ENCODE measurements at places on chromosomes 16 and 17.

DNA sequence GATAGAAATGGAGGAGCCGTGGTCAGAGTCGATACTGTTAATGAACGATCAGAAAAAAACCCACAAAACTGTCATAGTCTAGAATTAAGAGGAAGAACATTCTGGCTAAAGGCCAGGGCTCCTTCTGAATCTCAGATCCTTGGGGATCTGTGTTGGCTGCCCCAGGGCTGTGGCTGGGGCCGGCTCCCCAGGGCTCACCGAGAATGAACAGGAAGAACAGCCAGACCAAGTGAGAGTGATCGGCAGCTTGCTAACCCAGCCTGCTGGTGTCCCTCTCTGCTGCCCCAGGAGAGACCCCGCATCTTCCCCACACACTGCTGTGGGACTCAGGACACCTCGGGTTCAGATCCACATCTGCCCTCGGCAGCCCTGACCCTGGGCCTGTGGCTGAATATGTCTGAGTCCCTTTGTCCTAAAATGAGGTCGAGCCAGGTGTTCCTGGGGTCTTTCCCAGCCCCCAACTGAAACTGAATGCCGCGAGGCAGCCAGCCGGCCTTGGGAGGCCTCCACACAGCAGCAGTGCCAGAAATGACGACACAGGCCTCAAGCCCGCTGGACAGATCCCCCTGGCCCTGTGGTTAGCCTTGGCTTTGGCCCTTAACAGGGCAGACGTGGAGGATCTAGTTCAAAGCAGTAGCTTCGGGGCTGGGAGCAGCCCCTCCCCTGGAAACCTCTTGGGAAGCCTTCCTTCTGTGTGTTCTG lies 23.9 kb upstream of the CLEC18A start:
- no peak for DNase-seq

DNA sequence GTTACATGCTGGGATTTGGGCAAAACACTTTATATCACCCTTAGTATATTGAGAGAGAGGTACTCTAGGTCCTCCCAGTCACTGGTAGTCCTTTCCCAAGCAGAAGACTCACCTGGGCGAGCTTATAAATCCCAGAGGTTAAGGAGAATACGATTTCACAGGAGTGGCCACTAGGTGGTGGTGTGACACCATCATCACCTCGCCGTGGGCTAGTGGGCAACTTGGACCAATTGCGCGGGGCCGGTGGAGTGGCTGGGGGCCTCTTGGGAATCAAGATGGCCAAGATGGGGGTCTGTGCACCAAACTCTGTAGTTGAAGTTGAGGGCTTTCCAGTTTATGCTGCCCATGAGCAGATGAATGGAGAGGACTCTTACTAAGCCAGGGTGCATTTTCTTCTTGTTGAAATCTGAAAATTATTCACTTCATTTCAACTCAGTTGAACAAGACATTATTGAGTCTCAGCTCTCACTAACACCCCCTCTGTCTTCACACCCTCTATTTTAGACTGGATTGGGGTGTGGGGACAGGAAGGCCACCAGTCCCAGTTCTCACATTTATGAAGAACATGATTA lies 38.2 kb upstream of the PIRT start:
- no peak for DNase-seq

- no peak for DNase-seq
These were observed 1.2 kb upstream of the GPT2 start for GRCh38 chr16:46882940-46883307.

- DNase-seq, result no peak
These were observed 43.1 kb downstream of the ABAT start for GRCh38 chr16:8717469-8717868.

- DNase-seq, result no peak
These were observed 180.1 kb downstream of the PARN start for GRCh38 chr16:14449790-14450480.

- DNase-seq, result no peak
These were observed 429.8 kb downstream of the MAF start for GRCh38 chr16:79170555-79171246.

DNA sequence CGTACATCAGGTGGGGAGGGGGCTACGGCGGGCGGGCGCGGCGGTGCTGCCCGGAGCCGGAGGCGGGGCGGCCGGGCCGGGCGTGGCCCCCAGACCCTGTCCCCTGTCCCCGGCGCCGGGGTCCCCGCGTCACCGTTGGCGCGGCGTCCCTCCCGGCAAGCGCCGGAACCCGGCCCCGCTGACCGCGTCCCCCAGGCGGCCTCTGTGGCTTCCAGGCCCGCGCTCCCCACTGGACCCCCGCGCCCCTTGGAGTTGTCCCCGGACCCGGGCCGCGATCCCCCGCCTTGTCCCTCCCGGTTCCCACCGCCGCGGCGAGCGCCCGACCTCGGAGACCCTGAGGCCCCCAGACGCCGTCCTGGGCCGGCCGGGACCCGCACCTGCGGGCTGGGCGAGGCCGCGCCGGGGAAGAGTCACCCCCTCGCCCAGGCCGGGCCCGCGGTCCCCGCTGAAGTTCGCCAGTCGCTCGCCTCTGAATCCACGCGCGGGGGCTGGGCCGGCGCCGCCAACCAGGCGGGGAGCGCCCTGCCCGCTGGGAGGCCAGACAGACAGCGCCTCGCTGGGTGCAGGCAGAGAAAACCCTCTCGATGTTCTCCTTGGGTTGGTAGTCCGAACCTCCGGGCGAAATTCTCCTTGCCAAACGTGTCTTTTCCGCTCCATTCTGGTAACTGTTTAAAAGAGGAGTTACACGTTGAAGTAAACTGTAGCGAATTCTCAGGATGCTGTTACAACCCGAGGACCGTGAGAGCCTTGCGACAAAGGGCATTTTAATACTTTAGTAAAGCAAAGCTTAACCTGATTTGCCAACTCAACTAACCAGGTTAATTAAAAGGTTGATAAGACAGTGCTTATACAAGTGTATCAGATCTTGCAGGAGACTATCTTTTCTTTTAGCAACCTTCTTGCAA lies 761 bp downstream of the GAN start:
- DNase-seq, result no peak

DNA sequence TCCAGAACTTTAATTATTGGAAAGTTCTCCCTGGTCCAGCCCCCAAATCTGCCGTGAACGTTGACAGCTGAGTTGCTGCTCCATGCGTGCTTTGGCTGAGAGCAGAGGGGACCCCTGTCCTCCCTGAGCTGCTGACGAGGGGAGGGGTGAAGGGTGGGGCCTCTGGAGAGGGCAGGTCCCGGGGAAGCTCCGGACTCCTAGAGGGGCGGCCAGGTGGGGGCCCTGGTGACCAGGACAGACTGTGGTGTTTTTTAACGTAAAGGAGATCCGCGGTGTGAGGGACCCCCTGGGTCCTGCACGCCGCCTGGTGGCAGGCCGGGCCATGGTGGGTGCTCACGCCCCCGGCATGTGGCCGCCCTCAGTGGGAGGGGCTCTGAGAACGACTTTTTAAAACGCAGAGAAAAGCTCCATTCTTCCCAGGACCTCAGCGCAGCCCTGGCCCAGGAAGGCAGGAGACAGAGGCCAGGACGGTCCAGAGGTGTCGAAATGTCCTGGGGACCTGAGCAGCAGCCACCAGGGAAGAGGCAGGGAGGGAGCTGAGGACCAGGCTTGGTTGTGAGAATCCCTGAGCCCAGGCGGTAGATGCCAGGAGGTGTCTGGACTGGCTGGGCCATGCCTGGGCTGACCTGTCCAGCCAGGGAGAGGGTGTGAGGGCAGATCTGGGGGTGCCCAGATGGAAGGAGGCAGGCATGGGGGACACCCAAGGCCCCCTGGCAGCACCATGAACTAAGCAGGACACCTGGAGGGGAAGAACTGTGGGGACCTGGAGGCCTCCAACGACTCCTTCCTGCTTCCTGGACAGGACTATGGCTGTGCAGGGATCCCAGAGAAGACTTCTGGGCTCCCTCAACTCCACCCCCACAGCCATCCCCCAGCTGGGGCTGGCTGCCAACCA lies at the start of gene MC1R:
Gene MC1R (plus strand): TSS at position 410 of the 895 bp plus-strand sequence. CDS start 397 bp downstream, at position 807.
- no peak for DNase-seq

- peak; percentile 35 for DNase-seq
These were observed 20.7 kb upstream of the CCL5 start for GRCh38 chr17:35900708-35901480.

GRCh38 chr17:51091635-51092034 lies 29.0 kb downstream of the SPAG9 start:
- DNase-seq, result no peak

- peak; percentile 24 for DNase-seq
These were observed 84.0 kb upstream of the DNAH17 start for GRCh38 chr17:78661093-78661770.

GRCh38 chr17:28724500-28725165 lies 1.4 kb downstream of the TLCD1 start:
- DNase-seq, result no peak

GRCh38 chr16:67150833-67151396 lies at the start of gene B3GNT9:
TSS of gene B3GNT9 (minus strand) at chr16:67150998. CDS start at chr16:67150485, 513 bp downstream.
- no peak for DNase-seq

DNA sequence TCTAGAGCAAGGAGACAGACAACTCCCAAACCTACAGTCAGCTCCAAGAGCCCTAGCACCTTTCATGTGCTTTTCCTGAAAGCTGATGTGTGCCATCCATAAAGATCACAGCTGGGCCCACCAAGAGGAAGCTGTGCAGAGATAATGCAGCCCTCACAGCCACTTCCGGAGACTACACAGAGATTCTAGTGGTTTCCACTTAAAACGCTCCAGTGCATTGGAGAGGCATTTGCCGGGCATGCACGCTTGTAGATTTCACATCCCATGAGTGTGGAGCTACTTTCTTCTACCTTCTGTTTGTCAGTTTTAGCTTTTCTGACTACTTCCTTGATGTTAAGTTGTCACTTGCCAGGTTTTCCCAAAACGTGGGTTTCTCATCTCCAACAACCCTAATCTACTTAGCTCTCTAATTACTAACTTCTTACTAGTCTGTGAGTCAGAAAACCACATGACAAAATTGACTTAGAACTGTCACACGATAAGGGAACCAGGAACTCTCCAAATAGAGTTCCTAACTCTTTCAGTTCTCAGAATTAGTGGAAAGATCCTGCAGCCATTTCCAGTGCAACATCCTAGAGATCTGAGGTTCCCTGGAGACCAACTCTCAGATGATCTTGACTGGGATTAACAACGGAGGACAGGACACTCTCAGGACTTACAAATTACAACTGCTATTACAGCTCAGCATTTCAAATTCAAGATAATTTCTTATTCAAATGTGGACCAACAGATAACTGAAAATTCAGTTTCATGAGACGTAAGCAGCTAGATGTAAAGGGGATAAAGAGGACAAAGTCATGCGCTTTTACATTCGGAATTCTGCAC lies 28.6 kb downstream of the PMP22 start:
- DNase-seq, result no peak

DNA sequence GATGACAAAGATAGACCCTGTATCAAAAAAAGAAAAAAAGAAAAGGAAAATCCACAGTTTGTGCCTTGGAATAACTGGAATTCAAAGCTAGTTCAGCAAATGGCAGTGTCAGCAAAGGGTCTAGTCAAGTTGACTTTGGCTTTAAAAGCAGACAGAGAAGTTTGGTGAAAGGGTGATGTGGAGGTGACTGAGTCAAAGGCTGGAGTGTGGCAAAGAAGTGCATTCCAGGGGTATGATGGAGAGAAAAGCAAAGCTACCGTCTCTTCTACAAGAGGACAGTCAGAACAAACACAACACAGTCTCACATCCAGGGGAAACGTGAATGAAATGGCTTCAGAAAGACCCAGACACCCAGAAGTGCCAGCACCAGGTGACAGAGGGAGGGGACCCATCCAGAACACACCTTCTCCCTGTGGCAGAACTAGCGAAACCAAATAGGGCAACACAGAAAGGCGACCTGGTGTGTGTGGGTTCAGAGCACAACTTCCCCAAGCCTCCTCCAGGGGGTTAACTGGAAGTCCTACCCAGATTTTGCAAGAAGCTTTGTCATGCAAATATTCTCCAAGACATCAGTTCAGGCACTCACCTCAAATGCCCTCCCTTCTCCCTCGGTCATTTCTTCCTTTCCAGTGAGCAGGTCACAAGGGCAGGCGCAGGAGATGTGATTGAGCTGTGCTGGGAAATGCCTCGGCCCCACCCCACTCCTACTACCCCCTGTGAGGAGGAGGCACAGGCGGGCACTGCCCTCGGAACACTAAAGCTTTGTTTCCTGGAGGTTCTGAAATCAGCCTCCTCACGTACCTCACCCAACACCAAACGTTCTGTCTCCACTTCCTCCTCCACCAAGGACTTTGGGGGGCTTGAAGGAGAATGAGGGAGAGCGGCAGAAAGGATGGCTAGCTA lies 481.9 kb downstream of the SOX9 start:
- DNase-seq, result no peak

DNA sequence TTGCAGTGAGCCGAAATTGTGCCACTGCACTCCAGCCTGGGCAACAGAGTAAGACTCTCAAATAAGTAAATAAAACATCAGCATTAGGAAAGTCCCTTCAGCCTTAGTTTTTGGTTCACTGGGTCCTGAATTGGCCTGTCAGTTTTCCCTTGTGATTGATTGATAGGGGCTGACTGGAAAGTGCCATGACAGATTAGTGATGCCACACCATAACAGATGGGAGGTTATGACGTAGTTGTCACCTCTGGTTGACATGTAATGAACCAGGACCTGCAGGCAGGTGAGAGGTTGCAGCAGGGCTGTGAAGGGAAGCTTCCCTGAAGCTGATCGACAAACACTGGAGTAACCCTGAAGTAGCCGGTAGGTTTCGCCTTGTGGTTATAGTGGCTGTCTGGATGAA lies 41.8 kb downstream of the CDH3 start:
- DNase-seq, result no peak

GRCh38 chr17:31740611-31741082 lies 118.4 kb downstream of the COPRS start:
- no peak for DNase-seq

DNA sequence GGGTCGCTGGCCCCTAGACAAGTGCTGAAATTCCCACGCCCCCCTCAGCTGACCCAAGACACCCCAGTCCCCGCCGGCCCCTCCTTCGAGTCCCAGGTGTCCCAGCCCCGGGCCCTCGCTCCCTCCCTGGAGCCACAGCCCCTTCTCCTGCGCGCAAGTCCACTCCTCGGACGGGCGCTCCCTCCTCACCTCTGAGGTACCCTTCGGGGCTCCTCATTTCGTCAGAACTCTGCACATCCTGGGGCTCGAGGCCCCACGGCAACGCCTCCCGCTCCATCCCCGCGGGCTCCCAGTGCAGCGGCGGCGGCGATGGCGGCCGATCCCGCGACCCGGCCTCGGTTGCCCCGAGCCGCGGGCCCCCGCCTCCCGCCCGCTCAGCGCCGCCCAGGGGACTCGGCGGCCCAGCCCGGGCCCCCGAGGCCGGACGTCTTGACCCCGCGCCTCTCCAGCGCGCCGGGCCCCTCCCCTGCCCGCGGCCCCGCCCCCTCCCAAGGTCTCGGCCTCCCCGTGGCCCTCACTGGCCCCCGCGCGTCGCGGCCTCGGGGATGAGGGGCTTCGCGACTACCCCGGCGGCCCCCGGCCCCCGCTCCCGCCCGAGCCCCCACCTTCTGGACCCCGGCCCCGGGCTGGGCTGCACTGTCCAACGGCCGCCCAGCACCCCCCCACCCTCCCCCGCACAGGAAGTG lies at the start of gene ZNF768:
Gene ZNF768 (minus strand): TSS at position 430 of the 686 bp plus-strand sequence. CDS start 153 bp downstream, at position 277.
- no peak for DNase-seq
